ENCODE measurements at places on chromosomes 7 and 10.

- no peak for DNase-seq
These were observed 572.3 kb downstream of the TCERG1L start for GRCh38 chr10:130739016-130739756.

DNA sequence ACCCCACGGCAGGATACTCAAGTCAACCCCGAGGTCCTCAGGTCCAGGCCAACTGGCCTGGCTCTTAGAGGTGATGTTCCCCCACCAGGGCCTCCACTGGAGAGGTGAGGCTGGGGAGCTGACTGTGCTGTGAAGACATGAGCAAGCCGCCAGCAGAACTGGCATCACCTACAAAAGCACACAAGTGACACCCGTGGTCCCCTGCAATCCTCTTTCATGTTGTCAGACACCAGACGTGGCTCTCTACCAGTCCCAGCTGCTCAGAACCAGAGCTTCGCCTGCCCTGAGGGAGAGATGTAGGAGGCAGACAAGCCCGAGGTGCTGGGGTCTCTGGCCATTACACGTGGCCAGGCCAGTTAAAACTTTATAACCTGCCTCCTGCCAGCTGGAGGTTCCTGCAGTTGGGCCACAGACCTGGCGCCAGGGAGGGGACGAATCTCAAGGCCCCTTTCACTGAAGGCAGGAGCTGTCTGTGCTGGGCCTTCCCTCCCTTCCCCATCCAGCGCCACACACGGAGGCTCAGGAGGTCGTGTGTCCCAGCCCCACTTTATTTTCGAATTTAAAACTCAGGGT lies 2.2 kb downstream of the COMTD1 start:
- DNase-seq = no peak

GRCh38 chr7:115128154-115128553 lies 206.3 kb downstream of the MDFIC start:
- DNase-seq = no peak

DNA sequence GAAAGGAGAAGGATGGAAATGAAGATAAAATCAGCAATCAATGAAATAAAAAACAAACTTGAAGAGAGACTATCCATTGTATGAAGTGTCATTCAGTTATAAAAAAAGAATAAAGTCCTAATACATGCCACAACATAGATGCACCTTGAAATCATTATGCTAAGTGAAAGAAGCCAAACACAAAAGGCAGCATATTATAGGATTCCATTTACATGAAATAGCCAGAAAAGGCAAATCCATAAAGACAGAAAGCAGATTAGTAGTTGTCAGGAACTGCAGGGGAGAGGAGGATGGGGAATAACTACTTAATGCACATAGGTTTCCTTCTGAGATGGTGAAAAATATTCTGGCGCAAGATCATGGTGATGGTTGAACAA lies 6.6 kb upstream of the PON1 start:
- no peak for DNase-seq

DNA sequence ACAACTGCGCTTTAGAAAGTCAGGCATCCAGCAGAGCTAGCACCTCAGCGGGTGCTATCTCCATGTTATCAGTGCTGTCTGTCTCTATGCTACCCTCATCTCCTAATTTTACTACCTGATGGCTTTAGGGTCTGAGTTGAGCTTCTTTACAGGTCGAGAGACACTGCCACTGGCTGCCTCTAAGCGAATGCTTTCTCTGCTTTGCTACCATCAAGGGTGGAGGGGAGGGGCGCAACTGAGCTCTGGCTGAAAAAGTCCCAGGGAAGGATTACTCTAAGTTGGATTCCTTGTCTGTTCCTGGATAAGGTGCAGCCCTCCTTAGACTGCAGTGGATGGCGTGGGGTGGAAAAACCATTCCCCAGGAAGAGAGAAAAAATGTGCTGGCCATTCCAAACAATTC lies 105.7 kb downstream of the CDK14 start:
- DNase-seq = no peak

DNA sequence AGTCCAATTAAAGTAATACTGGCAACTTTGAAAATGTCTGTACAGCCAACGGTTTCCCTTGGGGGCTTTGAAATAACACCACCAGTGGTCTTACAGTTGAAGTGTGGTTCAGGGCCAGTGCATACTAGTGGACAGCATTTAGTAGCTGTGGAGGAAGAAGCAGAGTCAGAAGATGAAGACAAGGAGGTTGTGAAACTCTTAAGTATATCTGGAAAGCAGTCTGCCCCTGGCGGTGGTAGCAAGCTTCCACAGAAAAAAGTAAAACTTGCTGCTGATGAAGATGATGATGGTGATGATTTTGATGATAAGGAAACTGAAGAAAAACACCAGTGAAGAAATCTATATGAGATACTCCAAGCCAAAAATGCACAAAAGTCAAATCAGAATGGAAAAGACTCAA lies 72.2 kb downstream of the ZNF783 start:
- DNase-seq = no peak

- DNase-seq = no peak
These were observed 8.1 kb downstream of the TFPI2 start for GRCh38 chr7:93882468-93882867.

GRCh38 chr10:72087969-72088888 lies at the start of gene SPOCK2:
TSS of gene SPOCK2 (minus strand) at chr10:72088551. CDS start at chr10:72088328, 223 bp downstream.
- no peak for DNase-seq

- no peak for DNase-seq
These were observed 264.5 kb downstream of the SDHAF3 start for GRCh38 chr7:97381815-97382554.

- DNase-seq = no peak
These were observed 178.0 kb downstream of the JAZF1 start for GRCh38 chr7:28002638-28003037.

DNA sequence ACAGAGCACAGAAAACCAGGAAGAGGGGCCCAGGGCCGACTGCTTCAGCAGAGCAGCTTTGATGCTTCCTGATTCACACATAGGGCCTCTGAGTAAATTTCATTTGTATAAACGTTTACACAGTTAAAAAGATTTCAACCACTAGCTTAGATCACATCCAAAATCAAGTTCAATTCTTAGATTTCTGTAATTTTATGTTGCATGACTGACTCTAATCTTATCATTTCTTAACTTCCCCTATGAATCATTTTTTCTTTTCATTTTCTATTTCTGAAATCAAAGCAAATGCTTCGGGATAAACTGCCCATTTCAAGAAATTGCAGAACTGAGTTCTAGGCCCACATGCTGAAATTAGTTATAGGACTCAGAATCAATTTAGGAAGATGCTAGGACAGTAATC lies 224.7 kb downstream of the INHBA start:
- no peak for DNase-seq

DNA sequence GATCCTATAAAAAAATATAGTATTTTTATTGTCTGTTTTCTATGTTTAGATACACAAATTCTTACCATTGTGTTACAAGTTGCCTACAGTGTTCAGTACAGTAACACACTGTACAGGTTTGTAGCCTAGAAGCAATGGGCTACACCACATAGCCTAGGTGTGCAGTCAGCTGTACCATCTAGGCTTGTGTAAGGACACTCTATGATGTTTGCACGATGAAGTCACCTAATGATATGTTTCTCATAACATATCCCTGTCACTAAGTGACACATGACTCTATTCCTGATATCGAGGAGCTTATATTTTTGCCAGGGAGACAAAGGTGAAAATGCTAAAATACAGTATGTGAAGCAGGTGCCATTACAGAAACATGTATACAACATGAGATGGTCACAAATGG lies 18.6 kb downstream of the ZNF25 start:
- DNase-seq = no peak

GRCh38 chr10:99938563-99938962 lies 71.2 kb downstream of the DNMBP start:
- no peak for DNase-seq

- no peak for DNase-seq
These were observed 9.7 kb downstream of the TECPR1 start for GRCh38 chr7:98242342-98242741.

DNA sequence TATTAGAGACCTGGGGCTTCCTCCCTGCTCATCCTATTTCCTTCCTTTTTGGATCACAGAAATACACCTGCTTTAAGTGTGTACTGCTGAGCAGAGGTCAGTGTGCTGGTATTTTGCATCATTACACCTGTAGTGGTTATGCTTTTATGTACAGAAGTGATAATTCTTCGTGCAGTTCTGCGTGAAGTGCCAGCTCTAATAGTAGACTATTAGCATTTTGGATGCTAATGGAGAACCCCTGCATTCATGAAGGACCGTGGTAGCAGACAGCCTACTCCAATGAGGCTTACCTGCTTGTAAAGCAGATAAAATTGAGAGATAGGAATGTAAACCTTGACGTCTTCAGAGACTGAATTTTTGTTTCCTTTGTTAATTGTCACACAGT lies 114.3 kb downstream of the CDK14 start:
- DNase-seq = no peak

DNA sequence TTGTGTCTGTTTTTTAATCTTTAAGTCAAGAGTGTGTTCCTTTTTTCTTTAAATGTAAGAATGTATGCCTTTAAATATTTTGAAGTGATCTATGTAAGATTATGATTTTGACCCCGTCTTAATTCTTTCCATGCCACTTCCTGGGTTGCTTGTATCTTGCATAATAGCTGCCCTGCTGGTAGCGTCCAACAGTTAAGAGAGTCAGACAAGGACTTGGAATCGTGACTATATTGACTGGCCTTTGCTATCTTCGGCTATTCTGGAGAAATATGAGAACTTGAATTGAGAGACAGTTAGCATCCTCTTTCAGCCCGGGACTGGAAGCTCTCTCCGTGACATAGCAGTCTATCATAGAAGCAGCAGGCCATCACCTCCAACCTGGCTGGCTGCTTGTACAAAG lies 13.0 kb downstream of the NRP1 start:
- DNase-seq = no peak

DNA sequence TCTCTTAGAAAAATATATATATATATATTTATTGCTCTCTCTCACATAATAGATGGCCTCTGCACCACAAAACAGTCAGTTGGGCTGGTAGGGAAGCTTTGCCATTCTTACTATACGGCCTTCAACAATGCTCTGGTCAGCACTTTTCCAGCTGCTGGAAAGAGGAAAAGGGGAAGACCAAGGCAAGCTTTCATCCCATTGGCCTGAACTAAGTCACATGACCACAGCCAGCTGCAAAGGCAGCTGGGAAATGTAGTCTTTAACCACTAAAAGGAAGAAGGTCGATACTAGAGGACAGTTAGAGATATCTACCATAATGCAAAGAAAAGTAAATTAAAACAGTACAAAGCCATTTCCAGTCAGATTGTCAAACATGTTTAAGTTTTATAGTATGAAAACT lies 58.4 kb upstream of the MACROH2A2 start:
- no peak for DNase-seq

DNA sequence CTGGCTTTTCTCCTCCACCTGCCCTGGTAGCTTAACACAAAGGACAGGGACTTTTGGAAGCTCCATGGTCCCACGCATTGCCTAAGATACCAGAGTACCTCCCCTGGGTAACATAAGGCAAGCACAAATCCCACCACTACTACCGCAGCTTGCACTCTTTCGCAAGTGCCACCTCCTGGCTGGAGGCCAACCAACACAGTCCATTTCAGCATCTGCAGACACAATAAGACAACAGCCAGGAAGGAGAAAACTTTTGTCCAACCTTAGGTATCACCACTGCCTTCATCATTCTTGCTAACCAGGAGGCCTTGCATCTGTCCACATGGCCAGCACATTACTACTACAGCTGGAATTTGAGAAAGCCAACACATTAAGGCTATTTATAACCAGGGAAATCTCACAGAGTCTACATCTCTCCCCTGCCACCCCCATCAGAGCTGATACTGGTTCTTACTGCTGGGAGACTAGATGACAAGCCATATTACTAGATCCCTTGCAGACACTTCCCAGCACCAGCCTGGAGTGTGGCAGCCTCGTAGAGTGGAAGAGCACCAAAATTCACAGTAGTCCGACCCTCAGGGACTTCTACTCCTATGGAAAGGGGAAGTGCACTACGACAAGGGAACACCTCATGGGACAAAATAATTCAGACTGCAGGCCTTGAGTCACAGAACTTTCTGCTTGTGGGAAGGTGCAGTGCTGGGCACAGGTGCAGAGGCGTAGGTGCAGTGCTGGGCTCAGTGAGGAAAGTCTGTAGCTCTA lies 39.8 kb upstream of the CDK13 start:
- DNase-seq = no peak

DNA sequence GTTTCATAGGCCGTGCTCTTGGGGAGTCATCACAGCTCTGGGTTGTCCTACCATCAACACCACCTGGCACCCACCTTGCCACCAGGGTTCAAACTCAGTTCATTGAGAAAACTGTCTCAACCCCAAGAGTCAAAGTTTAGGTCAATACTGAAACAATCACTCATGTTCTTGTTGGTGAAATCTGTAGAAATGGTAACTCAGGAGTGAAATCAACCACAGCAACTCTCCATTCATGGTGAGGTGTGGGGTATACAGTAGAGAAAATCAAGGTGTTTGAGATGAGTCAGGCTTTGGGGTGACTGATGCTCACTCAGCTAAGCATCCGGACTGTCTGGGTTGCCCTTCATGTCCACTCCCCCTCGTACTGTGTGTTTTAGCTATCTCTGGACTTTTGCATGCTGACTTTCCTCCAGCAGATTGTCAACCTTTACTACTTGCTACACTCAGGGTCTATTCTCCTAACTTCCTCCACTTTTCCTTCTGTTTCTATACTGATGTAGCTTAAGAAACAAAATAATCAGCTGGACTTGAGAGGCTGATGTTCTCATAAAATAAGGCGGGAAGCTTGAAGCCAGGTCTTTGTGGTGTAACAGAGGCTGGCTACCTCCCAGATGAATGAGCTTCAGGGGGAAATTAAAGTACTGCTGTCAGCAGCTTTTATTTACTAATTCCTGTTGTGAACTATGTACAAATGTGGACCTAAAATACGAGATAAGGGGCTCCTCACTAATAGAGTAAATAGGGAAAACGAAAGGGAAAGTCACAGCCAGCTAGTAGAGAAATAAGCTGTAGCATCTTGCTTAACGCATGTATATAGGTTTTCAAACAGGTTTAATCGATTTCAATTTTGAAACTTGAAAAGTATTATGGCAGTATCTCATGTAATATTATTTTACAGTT lies 173.6 kb upstream of the AKR1E2 start:
- DNase-seq = no peak

- no peak for DNase-seq
These were observed 2.2 kb downstream of the FZD8 start for GRCh38 chr10:35639728-35640401.

DNA sequence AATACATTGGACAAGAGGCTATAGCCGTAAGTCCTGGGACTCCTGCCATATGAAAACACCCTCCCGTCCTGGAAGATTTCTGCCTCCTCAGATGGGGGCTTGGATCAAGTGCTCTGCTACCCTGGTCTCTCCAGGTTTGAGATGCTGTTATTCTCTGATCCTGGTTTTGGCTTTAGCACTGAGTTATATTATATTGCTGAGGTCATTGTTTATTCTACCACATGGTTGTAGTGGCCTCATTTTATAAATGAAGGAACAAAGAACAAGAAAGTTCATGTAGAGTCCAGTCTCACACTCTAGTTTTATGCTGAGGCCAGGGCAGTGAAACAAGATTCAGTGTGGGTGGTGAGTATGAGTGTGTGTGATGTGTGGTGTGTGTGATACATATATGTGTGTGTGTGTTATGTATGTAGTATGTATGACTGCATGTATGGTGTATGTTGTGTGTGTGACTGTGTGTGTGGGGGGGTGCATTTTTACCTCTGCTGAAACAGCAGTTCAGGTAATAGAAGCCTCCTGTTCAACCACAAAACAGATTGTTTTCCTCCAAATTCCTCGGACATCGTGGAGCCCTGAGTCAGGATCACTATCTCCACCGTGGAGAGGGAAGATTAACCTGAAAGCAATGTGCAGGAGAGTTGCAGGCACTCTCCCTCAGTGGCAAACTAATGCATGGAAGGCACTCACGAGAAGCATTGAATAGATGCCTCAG lies 80.7 kb downstream of the C7orf25 start:
- no peak for DNase-seq

Measured in NCI-H446 (cell line).